ENCODE measurements at places on chromosomes 11 and 22. TPM values are rescaled to one million over a fixed set of nuclear protein-coding genes. Genes with fewer than 3 reads are reported as not detected.

RAC2 gene
- 1,005 TPM for total RNA-seq

C22orf31 gene
- not detected for total RNA-seq

GLB1L2 gene
- 2.5 TPM for total RNA-seq

SYCE3 gene
- 0.71 TPM for total RNA-seq

CDC42EP2 gene
- total RNA-seq, result 0.70 TPM

HBG2 gene
- total RNA-seq, result not detected

PSMD13 gene
- 160 TPM for total RNA-seq

DBX1 gene
- total RNA-seq, result not detected

ARRB1 gene
- total RNA-seq, result 13.4 TPM

FGF3 gene
- not detected for total RNA-seq

NPTXR gene
- total RNA-seq, result 1.3 TPM

PANX2 gene
- 0.83 TPM for total RNA-seq

GRCh38 chr22:25350551-25350971 is 131.1 kb downstream of the CRYBB2 start:
- no peak for DNase-seq

DNA sequence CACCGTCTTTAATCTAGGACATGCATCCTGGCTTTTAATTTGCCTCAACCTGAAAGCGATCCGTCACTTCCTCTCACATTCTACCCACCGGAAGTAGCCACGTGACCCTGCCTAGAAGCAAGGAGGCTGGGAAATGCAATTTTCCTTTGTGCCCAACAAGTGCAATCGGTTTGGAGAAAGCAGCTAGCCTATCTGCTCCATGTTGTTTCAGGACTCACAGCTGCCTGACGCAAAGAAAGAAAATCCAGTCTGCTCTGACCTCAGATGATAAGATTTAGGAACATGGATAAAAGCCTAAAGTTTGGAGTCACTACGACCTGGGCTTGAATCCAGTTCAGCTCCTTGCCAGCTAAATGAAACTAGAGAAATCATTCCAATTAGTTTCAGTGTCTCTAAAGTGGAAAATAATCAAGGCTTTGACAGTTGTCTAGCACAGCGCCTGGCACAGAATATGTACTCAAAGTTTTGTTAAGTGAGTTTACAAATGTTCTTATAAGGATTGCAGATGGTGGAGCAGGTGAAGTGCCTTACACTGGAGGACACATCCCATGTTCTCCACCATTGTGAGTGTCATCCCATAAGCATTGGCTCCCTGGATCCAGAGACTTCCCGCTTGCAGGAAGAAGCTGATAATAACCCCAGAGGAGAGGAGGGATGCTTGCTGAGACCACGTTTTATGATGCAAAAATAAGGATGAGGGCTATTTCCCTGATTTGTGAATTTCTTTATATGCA is 553.7 kb downstream of the MN1 start:
- H3K27ac ChIP-seq, result no peak overlapping the region
- no peak for DNase-seq
- H3K4me3 ChIP-seq, result no peak overlapping the region
- H3K4me1 ChIP-seq, result peaks cover 4% of the 10 kb centered on the region
- no peaks in the 10 kb centered on the region for H3K27me3 ChIP-seq
- no peaks in the 10 kb centered on the region for H3K36me3 ChIP-seq

DNA sequence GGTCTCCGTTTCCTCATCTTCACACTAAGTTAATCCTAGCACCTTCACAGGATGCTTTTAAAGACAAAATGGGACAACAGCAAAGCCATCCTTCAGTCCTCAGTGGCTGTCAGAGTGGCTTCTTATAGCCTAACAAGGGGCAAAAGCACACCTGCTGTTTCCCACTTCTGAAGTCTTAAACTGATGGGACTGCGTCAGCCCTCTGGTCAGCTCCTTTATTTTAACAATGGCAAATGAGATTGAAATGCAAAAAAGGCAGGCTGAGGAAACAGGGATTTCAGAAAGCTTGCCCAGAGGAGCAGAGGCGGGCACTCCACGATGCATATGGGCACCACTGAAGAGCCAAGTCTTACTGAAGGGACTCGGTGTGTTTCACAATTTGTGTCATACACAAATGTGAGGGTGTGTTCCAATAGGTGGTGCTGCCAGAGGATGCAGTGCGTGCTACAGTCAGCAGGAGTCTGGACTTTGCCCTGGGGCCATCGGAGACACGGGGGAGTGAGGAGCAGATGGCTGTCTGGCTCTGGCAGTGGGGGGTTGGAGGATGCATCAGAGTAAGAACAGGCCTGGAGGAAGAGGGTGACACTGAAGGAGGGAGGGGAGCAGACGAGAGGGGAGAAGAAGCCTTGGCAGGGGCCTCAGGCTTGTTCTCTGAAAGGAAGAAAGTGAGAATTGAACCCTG is 47.3 kb downstream of the TENM4 start:
- H3K27ac ChIP-seq, result no peak overlapping the region
- H3K4me3 ChIP-seq, result no peak overlapping the region
- H3K27me3 ChIP-seq, result no peaks in the 10 kb centered on the region
- DNase-seq, result no peak
- no peaks in the 10 kb centered on the region for H3K36me3 ChIP-seq

DNA sequence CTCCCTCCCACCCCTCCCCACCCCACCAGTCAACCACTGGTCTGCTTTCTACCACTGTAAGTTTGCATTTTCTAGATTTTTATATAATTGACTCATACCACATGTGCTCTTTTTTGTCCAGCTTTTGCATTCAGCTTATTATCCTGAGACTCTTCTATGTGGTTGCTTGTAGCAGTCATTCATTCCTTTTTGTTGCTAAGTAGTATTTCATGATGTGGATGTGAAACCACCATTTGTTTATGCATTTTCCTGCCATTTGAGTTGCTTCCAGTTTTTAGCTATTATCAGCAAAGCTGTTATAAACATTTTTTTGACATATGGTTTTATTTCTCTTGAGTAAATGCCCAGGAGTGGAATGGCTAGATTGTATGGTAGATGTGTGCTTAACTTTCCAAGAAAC is 77.0 kb upstream of the FGF3 start:
- H3K27me3 ChIP-seq, result peaks cover 2% of the 10 kb centered on the region
- no peaks in the 10 kb centered on the region for H3K4me1 ChIP-seq
- H3K36me3 ChIP-seq, result no peaks in the 10 kb centered on the region
- no peak for DNase-seq
- no peak overlapping the region for H3K27ac ChIP-seq

DNA sequence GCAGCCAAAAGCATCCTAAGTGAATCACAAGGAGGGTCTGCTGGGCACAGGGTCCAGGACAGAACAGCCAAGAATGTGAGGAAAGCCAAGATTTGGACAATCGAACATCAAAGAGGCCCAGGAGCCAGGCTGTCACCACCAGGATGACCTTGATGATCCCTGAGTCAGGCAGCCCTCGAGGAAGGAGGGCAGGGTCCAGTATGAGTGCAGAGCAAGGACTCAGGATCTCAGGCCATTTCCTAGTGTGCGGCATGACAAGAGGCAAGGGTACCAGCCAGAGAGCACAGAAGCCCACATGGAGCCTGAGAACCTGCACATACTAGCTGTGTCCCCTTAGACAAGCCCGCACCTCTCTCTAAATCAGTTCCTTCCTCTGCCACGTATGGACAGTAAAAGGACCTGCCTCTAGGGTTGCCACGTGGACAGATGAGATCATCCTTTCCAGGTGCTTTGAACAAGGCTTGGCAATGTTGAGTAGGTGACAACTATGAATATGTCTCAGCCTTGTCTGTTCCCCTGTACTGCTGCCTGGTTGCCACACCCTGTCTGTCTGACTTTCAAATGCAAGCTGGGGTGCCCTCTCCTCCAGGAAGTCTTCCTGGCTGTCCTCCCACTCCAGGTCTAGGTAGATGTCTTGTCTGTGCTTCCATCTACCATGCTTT is 32.2 kb upstream of the ISX start:
- H3K27ac ChIP-seq, result no peak overlapping the region
- no peaks in the 10 kb centered on the region for H3K4me1 ChIP-seq
- no peak for DNase-seq
- peaks cover 4% of the 10 kb centered on the region for H3K27me3 ChIP-seq
- no peaks in the 10 kb centered on the region for H3K36me3 ChIP-seq

GRCh38 chr11:123308077-123308476 is 113.0 kb upstream of the CLMP start:
- peaks cover 23% of the 10 kb centered on the region for H3K4me1 ChIP-seq
- H3K27me3 ChIP-seq, result no peaks in the 10 kb centered on the region
- DNase-seq, result no peak
- no peak overlapping the region for H3K27ac ChIP-seq
- no peak overlapping the region for H3K4me3 ChIP-seq
- H3K36me3 ChIP-seq, result no peaks in the 10 kb centered on the region

- peaks cover 66% of the 10 kb centered on the region for H3K36me3 ChIP-seq
- H3K27ac ChIP-seq, result peak overlapping the region; percentile 79
- no peaks in the 10 kb centered on the region for H3K27me3 ChIP-seq
- peak overlapping the region; percentile 7 for H3K4me3 ChIP-seq
- no peak for DNase-seq
Measured at GRCh38 chr22:36358533-36359469, 29.0 kb downstream of the MYH9 start.

DNA sequence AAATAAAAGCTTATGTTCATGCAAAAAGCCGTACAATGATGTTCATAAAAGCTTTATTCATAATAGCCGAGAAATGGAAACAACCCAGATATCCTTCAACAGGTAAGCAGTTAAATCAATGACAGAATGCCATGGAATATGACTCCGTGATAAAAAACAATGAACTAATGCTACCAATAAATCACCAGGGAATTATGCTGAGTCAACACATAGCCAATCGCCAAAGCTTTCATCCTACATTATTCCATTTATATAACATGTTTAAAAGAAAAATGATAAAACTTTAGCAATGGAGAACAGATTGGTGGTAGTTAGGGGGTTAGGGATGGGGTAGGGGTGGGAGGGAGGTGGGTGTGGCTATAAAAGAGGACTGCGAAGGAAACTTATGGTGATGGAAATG is 356.4 kb downstream of the TENM4 start:
- H3K27me3 ChIP-seq, result no peaks in the 10 kb centered on the region
- no peak overlapping the region for H3K4me3 ChIP-seq
- no peak for DNase-seq
- no peaks in the 10 kb centered on the region for H3K36me3 ChIP-seq
- H3K27ac ChIP-seq, result no peak overlapping the region

DNA sequence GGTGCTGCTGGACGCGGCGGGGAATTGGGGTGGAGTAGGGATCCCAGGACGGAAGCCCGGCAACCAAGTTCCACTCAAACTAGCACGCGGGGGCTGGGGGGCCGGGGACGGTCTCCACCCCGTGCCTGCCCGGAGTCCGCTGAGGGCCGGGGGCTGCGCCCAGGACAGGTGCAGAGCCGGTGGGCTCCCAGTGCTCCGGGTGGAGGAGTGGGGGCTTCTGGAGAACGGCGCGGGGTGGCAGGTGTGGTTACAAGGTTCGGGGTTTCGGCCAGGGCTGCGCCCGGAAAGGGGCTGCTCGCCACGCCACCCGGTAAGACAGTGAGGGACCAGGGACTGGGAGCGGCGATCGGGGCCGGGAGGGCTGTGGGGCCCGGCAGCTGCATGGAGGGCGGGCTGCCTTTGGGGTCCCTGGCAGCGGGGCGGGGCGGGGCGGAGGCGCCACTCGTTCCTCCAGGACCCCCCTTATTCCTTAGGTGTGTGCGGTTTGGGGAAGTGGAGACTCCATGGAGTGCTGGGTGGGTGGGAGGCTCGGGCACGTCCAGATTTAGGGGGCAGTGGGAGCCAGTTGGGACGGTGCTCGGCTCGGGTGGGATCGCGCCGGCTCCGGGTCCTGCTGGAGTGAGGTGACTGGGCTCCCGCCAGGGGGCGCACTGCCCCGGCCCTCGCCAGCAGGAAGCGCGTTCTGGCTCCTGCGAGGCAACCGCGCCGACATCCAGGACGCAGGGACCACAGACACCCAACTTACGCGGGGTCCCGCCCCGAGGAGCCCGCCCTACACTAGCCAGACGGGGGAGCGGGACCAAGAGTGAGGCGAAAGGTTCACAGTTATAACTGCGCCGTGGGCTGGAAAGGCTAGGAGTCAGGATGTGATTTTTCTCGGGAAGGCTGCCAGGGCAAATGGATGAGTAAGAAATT is 868 bp downstream of the TSPAN18 start:
- H3K27ac ChIP-seq, result peak overlapping the region; percentile 35
- peak overlapping the region; percentile 78 for H3K4me3 ChIP-seq
- peaks cover 24% of the 10 kb centered on the region for H3K27me3 ChIP-seq

DNA sequence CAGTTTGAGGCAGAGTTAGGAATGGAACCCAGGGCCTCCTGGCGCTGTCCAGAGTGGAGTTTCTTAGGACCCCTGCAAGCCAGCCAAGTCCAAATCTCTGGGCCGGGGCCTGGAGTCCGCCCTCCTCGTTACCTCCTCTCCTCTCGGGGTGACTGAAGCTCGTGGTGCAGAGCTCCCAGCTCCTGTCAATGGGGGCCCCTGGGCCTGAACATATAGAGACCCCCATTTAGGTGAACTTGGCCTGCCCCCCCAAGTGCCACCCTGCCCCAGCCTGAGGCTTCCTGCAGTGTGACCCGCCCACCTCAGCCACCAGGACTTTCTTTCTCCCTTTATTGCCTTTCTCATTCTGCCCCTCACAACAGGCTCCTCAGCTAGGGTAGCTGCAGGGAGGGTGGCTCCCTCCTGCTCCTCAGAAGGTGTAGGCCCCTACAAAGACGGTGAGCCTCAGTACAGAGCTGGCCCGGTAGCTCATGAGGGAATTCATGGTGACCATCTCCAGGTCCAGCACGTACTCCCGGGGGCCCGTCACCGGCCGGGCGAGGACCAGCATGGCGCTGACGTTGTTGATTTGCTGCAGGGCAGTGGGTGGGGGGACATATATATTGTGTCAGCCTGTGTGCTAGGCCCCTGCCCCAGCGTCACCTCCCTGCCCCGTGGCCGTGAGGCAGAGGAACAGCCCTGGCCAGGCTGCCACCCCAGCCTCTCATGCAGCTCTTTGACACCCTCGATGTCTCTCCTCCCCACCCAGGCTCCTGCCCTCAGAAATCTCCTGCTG is 5.9 kb downstream of the EFEMP2 start:
- peaks cover 48% of the 10 kb centered on the region for H3K36me3 ChIP-seq
- no peak overlapping the region for H3K27ac ChIP-seq
- no peak overlapping the region for H3K4me3 ChIP-seq
- no peak for DNase-seq
- H3K27me3 ChIP-seq, result peaks cover 1% of the 10 kb centered on the region

- H3K4me3 ChIP-seq, result no peak overlapping the region
- peak overlapping the region; percentile 1 for H3K27ac ChIP-seq
- H3K36me3 ChIP-seq, result peaks cover 6% of the 10 kb centered on the region
- no peak for DNase-seq
- H3K4me1 ChIP-seq, result peaks cover 33% of the 10 kb centered on the region
- no peaks in the 10 kb centered on the region for H3K27me3 ChIP-seq
Measured at GRCh38 chr11:75277991-75278790, 37.6 kb downstream of the TPBGL start.

- H3K36me3 ChIP-seq, result no peaks in the 10 kb centered on the region
- no peaks in the 10 kb centered on the region for H3K4me1 ChIP-seq
- H3K27ac ChIP-seq, result no peak overlapping the region
- no peak overlapping the region for H3K4me3 ChIP-seq
- no peak for DNase-seq
- H3K27me3 ChIP-seq, result no peaks in the 10 kb centered on the region
Measured at GRCh38 chr22:25953276-25953675, 211.3 kb downstream of the MYO18B start.

Measured in activated CD4-positive, alpha-beta memory T cell treated with anti-CD3 and anti-CD28 coated beads, Interleukin-2, amount 10 ng/mL, durations not matched to agents 7 days and 5 days (primary cell).